Stimulated activated CD8-positive, alpha-beta memory T cell treated with anti-CD3 and anti-CD28 coated beads, Interleukin-4, amount 100 ng/mL, for 1 hour (primary cell): ENCODE measurements at places on chromosomes 4 and X.

GRCh38 chrX:150869450-150869849 lies 29.0 kb downstream of the CD99L2 start:
- DNase-seq, result no peak

- DNase-seq, result no peak
These were observed 67.0 kb downstream of the EFNB1 start for GRCh38 chrX:68895778-68896177.

DNA sequence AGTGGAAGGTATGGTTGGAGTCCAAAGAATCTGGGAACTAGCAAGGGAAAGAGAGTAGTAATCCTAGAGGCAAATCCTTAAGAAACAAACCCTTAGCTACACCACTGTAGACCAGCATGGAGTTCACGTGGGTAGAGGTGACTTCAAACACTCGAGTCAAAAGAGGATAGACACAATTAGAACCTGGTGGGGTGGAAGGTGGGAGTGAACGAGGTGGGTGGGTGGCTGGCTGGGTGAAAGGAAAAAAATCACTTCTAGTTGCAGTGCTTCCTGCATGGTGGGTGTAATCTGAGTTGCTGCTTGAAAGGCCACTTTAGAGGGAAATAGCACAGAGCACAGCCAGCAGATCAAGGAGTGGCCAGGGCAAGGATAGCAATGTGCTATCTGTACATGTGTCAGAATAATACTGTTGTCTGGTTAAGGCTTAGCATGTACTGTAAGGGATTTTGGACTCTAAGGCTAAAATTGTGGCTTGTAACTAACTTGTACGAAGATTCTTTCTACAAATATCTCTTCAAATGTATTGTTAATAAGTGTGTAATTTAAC lies 356.2 kb downstream of the GRIA2 start:
- DNase-seq, result no peak

DNA sequence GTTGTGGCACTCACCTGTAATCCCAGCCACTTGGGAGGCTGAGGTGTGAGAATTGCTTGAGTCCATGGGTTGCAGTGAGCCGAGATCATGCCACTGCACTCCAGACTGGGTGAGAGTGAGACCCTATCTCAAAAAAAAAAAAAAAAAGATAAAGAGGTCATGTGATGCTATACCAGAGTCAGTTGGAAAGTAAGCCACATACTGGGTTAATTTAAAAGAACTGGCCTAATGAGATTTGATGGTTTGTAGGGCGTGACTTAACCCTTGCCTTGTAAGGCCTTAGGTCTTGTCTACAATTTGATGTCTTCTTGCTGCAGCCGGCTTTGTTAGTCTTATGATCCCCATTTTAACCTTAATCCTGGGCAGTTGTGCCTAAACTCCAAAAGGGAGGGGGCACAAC lies 5.2 kb downstream of the MGST2 start:
- DNase-seq, result no peak

DNA sequence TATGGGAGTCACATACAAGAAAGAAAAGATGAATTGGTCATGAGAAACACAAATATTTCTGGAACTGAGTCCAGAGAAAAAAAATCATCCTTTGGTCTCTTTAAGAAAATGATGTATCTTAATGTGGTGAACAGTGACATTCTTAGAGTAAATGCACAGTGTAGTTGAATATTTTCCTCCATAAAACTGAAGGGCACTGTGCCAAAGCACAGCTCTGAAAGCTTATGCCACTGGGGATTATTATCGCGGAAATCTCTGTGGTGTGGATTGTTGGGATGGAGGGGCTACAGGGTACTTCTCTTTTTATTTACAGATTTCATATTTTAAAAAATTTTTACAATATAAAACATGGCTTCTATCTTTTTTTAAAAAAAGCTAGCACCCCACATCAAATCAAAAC lies 908.1 kb downstream of the CCSER1 start:
- no peak for DNase-seq

- no peak for DNase-seq
These were observed 24.2 kb upstream of the CSF2RA start for GRCh38 chrX:1244164-1245076.

GRCh38 chr4:30811296-30811695 lies 91.1 kb downstream of the PCDH7 start:
- no peak for DNase-seq

- DNase-seq, result no peak
These were observed 284.6 kb upstream of the ANKRD50 start for GRCh38 chr4:124997124-124997523.

- no peak for DNase-seq
These were observed 25.9 kb downstream of the CPE start for GRCh38 chr4:165404696-165405095.

DNA sequence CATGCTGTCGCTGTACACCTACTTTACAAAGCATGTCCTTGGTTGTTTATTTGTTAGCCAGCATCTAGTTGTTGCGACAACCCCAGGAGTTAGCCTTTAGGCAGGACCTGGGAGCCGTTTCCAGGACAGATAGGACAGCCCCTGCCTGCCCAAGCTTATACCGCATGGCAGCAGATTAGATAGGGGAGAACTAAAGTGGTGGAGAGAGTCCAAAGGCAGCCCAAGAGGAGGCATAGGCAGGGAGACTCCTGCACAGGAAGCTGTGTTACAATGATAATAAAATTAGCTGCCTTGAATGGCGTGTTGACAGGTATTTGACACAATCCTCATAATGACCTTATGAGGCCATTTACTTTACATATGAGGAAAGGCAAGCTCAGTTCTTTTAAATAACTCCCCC lies 13.0 kb downstream of the NSDHL start:
- no peak for DNase-seq

- DNase-seq, result no peak
These were observed 229.2 kb upstream of the INTU start for GRCh38 chr4:127403471-127404084.

- no peak for DNase-seq
These were observed 423.0 kb upstream of the FAM241A start for GRCh38 chr4:111722213-111722720.
